Hematopoietic multipotent progenitor cell treated with erythropoietin and hydrocortisone succinate and interleukin-3 and kit ligand, for 4 days (in vitro differentiated cells): ENCODE measurements at places on chromosomes 13 and 19.

DNA sequence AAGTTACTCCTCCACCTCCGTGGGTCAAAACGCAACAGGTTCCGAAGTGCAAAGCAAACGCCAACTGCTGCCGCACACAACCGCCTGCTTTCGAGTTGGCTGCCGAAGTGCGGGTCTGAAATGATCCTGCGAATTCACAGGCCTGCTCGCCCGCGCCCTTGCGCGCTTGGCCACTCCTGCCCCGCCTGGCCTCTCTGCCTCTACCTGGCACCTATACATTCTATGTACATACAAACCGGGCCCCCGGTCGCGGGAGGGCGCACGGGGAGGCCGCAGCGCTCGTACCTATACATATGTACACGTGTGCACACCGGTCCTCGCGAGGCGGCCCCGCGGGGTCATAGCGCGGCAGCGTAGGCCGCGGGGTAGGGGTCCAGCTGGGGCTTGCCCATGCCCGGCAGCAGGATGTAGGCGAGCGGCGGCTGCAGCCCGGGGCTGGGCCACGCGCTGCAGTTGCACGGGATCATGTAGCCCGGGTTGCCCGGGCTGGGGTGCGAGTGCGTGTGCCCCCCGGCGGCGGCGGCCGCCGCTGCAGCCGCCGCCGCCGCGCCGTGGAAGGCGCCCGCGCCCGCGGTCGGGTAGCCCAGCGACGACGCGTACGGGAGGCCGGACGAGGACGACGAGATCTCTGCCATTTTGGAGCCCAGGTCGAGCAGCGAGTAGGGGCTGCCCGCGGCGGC, 1.3 kb downstream of the SOX21 start:
- peak; percentile 76 for DNase-seq

- DNase-seq = peak; percentile 22
These were observed 599 bp upstream of the ARHGEF7 start for GRCh38 chr13:111114362-111115060.

DNA sequence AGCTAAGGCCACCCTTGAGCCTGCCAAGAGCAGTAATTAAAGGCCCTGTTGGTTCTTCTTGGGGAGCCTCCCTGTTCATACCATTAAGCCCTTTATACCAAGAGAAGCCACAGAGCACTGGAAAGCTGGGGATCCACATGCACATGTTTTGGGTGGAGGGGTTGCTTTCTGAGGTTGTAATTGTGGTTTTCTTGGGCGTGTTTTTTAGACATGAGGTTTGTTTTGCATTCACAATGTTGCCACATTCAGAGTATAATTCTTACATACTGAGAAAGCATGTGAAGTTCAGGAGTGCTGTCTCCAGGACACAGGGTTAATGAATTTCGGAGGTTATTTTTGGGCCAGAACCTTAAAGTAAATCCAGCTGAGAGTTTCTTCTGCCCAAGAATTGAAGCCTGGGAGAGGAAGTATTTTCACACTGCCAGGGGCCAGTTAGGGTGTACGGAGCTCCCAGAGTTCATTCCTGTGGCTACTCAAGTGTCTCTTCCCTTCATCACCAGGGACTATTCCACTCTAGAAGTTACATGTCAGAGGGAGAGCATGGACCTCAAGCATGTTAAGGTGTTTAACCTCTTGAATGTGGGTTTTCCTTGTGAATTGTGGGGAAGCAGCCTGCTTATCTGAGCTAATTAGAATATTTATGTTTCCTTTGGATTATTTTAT, 37.0 kb downstream of the ZNF136 start:
- peak; percentile 45 for DNase-seq

DNA sequence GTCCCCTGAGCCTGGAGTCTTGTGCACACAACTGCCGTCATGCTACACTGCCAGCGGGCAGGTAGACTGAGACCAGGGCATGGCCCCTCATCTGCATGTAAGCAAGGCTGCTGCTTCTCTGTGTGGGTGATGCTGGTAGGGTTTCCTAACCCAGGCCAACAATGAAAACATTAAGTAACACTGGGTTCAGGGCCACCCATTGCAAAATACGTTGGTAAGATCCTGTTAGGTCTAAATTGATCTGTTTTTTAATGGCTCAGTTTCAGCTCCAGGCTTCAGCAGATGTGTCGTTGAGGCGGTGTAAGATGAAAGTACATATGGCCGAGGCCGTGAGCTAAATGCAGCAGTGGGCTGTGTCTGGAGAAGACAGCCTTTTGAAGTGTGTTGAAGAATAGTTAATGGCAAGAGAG, 383.4 kb downstream of the IRS2 start:
- peak; percentile 51 for DNase-seq

- no peak for DNase-seq
These were observed 21.8 kb upstream of the OR10H1 start for GRCh38 chr19:15837221-15837731.

- peak; percentile 91 for DNase-seq
These were observed 7.2 kb upstream of the ZNF606 start for GRCh38 chr19:58009666-58010301.

- no peak for DNase-seq
These were observed 90.4 kb downstream of the PTPRS start for GRCh38 chr19:5250127-5250659.

- DNase-seq = no peak
These were observed 8.7 kb upstream of the CREB3L3 start for GRCh38 chr19:4144666-4145249.

DNA sequence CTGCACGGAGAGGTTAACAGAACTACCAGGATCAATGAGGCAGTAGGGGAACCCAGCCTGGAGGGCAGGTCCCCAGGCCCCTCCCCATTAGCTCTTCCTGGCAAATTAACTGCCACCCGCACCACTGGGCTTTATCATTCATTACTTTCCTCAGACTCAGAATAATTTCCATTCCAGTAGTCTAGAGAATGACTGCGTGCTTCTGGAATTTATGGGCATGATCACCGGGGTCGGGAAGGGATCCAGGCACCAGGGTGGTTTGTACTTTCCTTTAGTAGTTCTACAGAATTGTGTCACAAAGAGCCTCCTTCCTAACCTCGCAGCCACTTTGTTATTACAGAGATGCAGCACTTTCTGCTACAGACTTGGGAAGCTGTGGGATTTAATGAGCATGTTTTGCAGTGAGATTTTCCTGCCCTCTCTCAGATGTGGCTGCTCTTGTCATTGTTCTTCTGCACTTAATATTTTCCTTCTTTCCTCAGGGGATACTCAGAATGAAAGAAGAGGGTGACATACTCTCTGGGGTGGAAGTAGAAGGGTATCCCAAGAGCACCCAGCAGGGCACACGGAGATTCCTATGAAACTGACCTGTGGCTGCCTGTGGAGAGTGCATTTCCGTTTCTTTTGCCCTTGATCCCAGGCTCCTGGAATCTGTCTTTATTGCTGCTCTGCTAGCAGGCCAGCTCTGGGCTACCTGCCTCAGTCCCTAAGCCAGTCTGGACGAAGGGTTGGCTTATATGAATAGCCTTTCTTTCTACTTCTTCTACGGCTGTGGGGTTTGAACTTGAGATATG, 285.0 kb upstream of the SLC10A2 start:
- DNase-seq = no peak

DNA sequence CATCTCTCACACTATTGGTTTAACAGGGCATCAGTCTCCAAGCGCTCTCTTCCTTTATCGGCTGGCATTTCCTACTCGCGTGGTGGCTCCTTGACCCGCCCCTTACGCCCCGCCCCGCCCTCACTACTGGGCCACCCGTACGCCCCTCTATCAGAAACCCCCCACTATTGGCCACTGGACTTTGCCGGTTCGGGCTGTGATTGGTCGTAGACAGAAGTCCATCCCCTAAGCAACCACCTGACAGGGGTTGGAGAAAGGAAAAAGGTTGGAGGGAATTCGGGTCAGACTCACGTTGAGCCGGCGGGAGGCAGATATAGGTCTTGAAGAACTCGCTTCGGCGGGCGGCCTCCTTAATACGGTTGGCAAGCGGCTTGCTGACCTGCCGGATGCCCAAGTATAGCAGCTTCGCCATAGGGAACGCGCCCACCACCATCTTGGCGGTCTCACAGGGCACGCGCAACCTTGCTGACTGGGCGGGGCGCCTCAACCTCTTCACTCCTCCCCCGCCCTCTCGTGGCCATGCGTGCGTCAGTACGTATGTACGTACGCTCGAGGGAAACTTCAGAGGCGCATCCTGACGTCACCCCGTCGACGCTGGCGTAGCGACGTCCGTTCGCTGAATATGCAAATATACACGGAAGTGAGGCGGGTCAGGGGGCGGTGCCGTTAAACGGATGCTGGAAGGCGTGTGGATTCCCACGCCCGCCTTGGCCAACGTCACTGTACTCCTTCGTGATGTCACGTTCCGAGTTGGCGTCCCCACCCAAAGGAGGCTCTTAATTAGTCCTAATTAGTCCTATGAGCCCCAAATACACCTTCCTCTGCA, at the start of gene OPA3:
Gene OPA3, minus strand, starts transcription at position 471 of the 826 bp plus-strand sequence. Its CDS starts 38 bp downstream, at position 433.
- DNase-seq = peak; percentile 100

GRCh38 chr19:10430505-10431253, 10.3 kb downstream of the PDE4A start:
- DNase-seq = peak; percentile 68

DNA sequence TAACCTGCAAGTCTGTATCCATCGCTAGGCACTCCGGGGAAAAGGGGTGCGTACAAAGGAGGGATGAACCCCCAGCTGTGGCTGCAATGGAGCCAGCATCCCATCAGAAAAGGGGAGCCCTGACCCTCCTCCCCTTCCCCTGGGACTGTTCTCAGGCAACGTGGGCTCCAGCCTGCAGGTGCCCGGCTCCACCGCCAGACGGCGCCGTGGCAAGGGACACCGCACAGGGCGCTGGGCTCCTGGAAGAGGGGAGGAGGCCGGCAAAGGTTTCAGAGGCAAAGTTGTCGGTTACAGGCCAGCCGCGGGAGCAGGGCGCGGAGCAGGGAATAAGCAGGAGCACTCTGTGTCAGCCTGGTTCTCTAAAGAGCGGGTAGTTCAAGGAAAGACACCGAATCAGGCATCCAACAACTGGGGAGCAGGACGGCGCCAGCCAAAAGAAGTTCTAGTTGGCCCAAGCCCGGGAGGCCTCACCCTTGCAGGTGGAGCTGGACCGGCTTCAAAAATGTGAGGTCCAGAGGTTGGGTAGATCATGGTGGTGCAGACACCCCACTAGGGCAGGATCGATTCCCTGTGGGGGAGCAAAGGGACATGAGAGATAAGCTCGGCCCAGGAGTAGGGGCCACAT, 53.0 kb upstream of the ATP12A start:
- no peak for DNase-seq

GRCh38 chr19:17348700-17349099, 11.3 kb downstream of the GTPBP3 start:
- no peak for DNase-seq

- DNase-seq = no peak
These were observed 26.8 kb upstream of the CEBPG start for GRCh38 chr19:33346665-33347064.

GRCh38 chr13:94598281-94598680, 2.3 kb upstream of the TGDS start:
- no peak for DNase-seq

DNA sequence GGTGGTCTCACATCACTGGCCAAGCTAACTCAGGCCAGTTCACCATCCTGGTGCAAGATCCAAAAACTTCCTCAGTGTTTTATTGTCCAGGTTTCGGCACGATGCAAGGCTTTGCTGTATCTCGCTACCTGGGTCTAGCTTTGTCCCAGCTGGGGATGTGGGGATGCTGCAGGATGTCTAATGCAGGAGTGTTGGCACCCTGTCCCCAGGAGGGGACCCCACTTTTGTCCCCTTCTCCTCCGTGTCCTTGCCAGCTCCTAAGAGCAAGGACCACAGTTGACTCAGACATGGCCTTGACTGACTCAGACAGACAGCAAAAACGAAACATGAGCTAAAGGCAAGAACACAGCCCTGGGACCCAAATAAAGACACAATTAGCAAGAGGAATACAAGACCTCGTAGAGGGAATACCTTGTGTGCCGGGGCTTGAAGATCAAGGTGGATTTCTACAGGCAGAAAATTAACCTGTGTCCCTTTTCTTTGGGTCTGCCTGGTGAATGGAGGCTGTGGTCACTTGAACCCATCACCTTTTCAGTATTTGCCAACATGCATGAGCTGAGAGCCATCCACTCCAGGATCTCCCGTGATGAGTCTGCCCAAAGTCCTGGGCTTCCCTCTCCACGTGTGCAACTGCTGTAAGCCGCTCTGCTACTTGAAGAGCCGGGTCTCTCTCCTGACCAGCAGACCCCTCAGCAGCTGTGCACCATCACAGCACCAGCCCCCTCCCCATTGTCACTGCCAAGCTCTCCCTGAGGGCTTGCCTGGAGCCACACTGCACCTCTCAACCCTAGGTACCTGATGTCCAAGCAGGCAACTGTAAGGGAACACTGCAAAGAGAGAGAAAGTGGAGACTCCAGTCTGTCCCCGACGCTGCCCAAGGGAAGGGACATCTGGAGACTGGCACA, 149.5 kb upstream of the ZNF507 start:
- no peak for DNase-seq

DNA sequence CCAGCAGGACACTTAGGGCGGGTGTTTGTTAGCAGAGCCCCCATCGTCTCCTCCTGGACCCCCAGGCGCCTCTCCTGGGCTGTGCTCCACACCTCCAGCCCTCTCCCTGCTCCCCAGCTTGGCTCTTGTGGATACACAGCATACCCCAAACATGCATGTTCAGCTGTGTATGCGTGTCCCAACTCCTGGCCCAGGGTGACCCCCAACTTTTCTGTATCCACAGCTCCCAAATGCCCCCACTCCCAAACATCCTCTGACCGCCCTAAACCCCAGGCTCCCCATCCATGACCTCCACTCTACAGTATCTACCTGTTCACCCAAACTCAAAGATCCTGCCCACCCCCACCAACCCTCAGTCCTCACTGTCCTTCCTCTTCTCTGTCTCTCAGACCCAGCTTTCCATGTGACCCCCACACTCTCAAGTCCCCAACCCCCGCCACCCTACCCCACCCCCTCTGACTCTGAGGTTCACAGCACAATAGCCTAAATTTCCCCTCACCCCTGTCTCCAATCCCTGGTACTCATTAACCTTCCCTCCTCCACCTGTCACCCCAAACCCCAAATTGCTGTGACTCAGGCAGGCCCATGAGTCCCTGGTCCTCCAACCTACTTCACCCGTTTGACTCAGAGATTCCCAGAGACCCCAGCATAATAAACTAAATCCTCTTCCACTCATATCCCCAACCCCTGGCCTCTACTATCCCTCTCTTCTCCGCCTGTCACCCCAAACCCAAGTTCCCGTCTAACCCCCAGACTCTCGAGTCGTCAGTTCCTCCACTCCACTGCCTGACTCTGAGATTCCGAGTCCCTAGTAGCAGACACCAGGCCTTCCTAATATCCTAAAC, 968 bp downstream of the UBE2M start:
- DNase-seq = no peak

GRCh38 chr19:4977299-4978174, 8.6 kb downstream of the KDM4B start:
- DNase-seq = no peak

GRCh38 chr13:43019811-43020210, 3.6 kb upstream of the DNAJC15 start:
- no peak for DNase-seq

DNA sequence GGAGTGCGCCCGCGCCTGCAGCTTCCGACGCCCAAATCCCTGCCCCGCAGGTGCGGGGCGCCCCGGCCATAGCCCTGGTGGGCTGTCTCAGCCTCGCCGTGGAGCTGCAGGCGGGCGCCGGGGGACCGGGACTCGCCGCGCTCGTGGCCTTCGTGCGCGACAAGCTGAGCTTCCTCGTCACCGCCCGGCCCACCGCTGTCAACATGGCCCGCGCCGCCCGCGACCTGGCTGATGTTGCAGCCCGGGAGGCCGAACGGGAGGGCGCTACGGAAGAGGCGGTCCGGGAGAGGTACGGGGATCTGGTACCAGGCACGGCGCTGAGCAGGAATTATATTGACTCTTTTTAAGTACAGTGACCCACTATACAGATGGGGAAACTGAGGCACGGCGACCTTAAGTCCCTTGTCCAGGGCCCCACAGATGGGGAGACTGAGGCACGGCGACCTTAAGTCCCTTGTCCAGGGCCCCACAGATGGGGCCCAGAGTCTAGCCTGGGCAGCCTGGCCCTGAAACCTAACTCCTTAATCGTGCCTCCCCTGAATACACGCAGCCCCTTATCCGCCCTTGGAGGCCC, 586 bp downstream of the MRI1 start:
- peak; percentile 59 for DNase-seq
